ENCODE measurements at places on chromosomes 6 and 20. TPM values are rescaled to one million over a fixed set of nuclear protein-coding genes. Genes with fewer than 3 reads are reported as not detected.

DNA sequence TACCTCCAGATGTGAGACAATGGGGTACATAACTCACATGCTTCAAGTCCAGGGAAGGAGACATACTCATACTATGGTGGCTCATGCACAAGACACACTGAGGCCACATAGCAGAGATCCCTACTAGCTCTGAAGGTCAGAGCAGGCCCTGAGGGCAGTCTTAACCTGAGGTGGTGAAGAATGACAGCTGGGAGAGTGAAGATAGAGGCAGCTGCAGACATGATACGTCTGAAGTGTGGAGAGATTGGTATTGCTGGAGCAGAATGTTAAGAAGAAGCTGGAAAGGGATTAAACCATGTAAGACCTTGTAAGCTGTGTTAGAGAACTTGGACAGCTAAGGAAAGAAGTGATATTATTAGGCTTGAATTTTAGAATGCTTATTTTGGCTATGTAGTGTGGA lies 32.9 kb downstream of the PGM3 start:
- DNase-seq: no peak

Gene OPN5
- not detected for total RNA-seq

GRCh38 chr6:11228935-11229654 lies 3.4 kb downstream of the NEDD9 start:
- peak; percentile 40 for DNase-seq

Gene PRICKLE4
- 2.3 TPM for total RNA-seq

Gene TP53TG5
- not detected for total RNA-seq

Gene PRDM13
- 13.9 TPM for total RNA-seq

GRCh38 chr6:11650711-11651110 lies 113.2 kb downstream of the TMEM170B start:
- no peak for DNase-seq

DNA sequence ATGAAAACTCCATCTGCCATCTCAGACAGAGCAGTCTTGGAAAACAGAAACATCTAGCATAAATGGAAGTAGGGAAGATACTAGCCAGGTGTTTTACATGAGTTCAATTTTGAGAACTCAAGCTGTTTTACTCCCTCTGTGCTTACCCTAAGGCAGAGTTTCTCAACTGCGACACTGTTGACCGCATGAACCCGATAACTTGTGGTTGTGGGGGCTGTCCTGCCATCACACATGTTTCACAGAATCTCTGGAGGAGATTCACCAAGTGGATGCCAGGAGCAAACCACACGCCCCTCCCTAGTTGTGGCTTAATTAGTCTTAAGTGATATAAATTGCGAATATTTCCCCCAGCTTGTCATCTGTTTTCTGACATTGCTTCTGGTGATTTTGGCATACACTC lies 2.3 kb upstream of the SERPINB6 start:
- DNase-seq: no peak

- no peak for DNase-seq
These were observed 156.4 kb downstream of the MBOAT1 start for GRCh38 chr6:20055916-20056315.

Gene HLA-DOA
- 0.69 TPM for total RNA-seq

- DNase-seq: no peak
These were observed 19.2 kb upstream of the FAM83C start for GRCh38 chr20:35311409-35311808.
